H9 (cell line): ENCODE measurements at places on chromosomes 4 and X. TPM values are rescaled to one million over a fixed set of nuclear protein-coding genes. Genes with fewer than 3 reads are reported as not detected.
A peak's percentile ranks its signal among the peaks of the same experiment; 100 is the strongest.

The BEX2 gene
- 29.6 and 34.2 TPM in 2 replicates for total RNA-seq

The RNF128 gene
- 0.09 and 0.13 TPM in 2 replicates for total RNA-seq

DNA sequence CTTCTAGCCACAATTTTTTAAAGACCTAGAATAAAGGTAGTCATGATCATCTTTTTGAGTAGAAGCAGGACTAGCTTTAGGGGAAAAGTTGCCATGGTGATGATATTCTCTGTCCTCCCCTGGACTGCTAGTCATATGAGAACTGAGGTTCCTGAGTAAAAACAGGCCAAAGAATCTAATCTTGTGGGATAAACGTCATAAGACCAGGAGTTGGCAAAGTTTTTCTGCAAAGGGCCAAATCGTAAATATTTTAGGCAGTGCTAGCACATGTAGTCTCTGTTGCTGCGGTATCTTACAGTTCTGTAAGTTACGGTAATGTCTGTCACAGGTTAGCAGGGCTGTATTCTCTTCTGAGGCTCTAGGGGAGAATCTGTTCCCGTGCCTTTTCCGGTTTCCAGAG is 3.4 kb downstream of the PRPS2 start:
- DNase-seq, result no peak
- no peaks in the 10 kb centered on the region for H3K4me1 ChIP-seq
- no peak overlapping the region for H3K4me3 ChIP-seq
- peaks cover 37% of the 10 kb centered on the region for H3K36me3 ChIP-seq
- H3K27ac ChIP-seq, result no peak overlapping the region
- H3K27me3 ChIP-seq, result peaks cover 5% of the 10 kb centered on the region; the same call in 1 of the 2 replicates

GRCh38 chr4:19945979-19946380 is 305.7 kb upstream of the SLIT2 start:
- no peak overlapping the region for H3K4me3 ChIP-seq
- no peaks in the 10 kb centered on the region for H3K27me3 ChIP-seq
- no peak overlapping the region for H3K27ac ChIP-seq

The SPON2 gene
- 1.7 and 2.3 TPM in 2 replicates for total RNA-seq

The SYNPO2 gene
- total RNA-seq, result 1.1 and 1.2 TPM in 2 replicates

- no peak for DNase-seq
- no peak overlapping the region for H3K4me3 ChIP-seq
- H3K36me3 ChIP-seq, result no peaks in the 10 kb centered on the region
- no peaks in the 10 kb centered on the region for H3K27me3 ChIP-seq
- H3K27ac ChIP-seq, result no peak overlapping the region
- no peaks in the 10 kb centered on the region for H3K4me1 ChIP-seq
Observed at GRCh38 chr4:101695176-101695575, 95.4 kb upstream of the BANK1 start.

The CLCN4 gene
- total RNA-seq, result 4.7 and 6.9 TPM in 2 replicates

The IQCM gene
- 0.15 TPM in 2 replicates for total RNA-seq

- H3K36me3 ChIP-seq, result no peaks in the 10 kb centered on the region
- no peaks in the 10 kb centered on the region for H3K27me3 ChIP-seq
- no peak for DNase-seq
Observed at GRCh38 chr4:84070289-84070688, 428.8 kb downstream of the NKX6-1 start.

The IBSP gene
- total RNA-seq, result not detected in 2 replicates

The TRIM75 gene
- total RNA-seq, result not detected in 2 replicates

The UCHL1 gene
- 513 and 522 TPM in 2 replicates for total RNA-seq

DNA sequence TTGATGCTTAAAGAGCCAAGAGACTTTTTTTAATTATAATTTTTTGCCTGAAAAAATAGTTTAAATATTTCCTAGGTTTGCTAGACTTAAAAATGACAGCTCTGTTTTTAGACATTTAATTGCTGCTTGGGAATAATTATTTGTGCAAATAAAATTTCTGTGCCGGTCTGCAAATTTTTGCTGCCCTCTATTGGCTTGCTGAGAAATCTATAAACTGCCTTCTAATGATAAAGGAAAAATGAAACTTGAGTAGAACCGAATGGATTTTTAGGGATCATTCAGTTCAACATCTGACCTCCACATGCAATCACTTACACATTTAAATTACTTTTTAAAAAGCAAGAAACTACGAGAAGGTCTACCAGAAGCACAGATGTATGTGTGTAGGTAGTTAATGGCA is 434.0 kb downstream of the FAM133A start:
- no peak overlapping the region for H3K4me3 ChIP-seq
- DNase-seq, result no peak
- H3K4me1 ChIP-seq, result no peaks in the 10 kb centered on the region
- H3K27ac ChIP-seq, result no peak overlapping the region

- peak; percentile 84 for DNase-seq
- peak within 1 kb of the TSS; percentile 85 for H3K27ac ChIP-seq
- peak within 1 kb of the TSS; percentile 91 for H3K4me3 ChIP-seq
- no peaks in the 10 kb centered on the region for H3K27me3 ChIP-seq
- peaks cover 14% of the 10 kb centered on the region; the same call in 1 of the 2 replicates for H3K4me1 ChIP-seq
- H3K36me3 ChIP-seq, result peaks cover 18% of the 10 kb centered on the region
Observed at GRCh38 chr4:40629401-40630334, at the start of gene RBM47. TSS of gene RBM47 (minus strand) at chr4:40629864. CDS start at chr4:40438893, 190,971 bp downstream.

DNA sequence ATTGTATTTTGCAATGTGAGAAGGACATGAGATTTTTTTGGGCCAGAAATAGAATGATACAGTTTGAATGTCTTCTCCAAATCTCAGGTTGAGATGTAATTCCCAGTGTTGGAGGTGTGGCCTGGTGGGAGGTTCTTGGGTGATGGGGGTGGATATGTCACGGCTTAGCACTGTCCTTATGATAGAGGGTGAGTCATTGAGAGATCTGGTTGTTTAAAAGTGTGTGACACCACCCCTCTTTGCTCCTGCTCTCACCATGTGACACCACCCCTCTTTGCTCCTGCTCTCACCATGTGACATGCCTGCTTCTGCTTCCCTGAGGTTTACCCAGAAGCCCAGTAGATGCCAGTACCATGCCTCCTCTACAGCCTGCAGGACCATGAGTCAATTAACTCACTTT is 1226.9 kb downstream of the PCDH7 start:
- no peaks in the 10 kb centered on the region for H3K4me1 ChIP-seq
- DNase-seq, result no peak
- no peaks in the 10 kb centered on the region for H3K27me3 ChIP-seq
- no peaks in the 10 kb centered on the region for H3K36me3 ChIP-seq
- no peak overlapping the region for H3K27ac ChIP-seq

- peak overlapping the region; percentile 54 for H3K4me3 ChIP-seq
- no peak overlapping the region for H3K27ac ChIP-seq
- H3K36me3 ChIP-seq, result no peaks in the 10 kb centered on the region; the same call in 2 of the 3 replicates
- peaks cover 11% of the 10 kb centered on the region for H3K4me1 ChIP-seq
Observed at GRCh38 chrX:2501559-2502102, 855 bp upstream of the DHRSX start.

DNA sequence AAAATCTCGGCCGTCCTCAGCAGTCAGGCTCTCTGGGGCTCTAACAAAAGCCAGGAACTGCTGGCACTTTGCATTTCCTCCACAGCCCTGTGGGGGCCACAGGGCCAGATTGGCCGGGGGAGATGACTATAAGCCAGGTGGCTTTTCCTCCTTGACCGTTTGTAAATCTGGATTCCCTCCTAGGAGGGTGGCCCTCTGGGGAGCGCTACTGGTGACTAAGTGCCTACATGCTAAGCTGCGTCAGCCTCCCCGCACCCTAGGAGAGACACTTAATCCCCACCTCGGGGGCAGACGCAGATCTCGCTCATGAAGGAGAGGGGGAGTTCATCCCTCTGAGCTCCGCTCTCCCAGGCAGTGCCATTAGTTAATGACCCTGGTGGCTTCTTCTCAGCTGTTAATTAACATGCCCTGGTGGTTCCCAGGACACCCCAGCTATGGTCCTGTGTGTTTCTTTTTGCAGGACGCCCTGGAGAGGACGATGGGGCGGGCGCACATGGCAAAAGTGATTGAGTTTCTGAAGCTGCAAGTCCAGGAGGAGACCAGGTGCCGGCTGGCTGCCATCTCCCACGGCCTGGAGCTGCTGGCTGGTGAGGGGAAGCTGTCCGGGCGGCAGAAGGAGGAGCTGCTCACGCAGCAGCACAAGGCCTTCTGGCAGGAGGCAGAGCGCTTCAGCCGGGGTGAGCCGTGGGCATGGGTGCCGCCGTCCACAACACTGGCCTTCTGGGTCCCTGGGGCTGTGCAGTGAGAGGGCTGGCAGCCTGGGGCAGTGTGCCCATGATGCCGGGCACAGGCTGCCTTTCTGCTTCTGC is 41.6 kb downstream of the EVC start:
- H3K27ac ChIP-seq, result no peak overlapping the region
- peak overlapping the region; percentile 41 for H3K4me3 ChIP-seq
- peaks cover 10% of the 10 kb centered on the region; the same call in 1 of the 2 replicates for H3K4me1 ChIP-seq
- H3K27me3 ChIP-seq, result no peaks in the 10 kb centered on the region
- peak; percentile 90 for DNase-seq

The USP11 gene
- total RNA-seq, result 150 and 153 TPM in 2 replicates

DNA sequence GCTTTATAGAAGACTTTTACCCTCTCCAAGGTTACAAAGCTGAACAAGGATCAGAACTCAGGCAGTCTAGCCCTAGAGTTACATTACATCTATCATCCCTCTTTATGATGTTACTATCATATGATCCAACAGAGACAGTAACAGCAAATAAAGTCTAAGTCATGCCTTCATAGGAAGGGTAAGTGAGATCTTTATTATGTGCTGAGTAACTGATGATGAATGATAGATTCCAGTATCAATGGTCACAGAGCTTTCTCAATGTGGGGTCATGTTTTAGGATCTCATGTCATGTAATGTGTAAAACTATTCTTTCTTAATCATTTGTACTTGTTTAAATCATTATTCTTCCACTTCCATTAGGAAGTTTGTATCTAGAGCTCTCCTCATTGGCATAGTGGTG is 22.8 kb downstream of the ELOVL6 start:
- no peak for DNase-seq
- H3K27ac ChIP-seq, result no peak overlapping the region
- no peaks in the 10 kb centered on the region for H3K4me1 ChIP-seq
- H3K27me3 ChIP-seq, result no peaks in the 10 kb centered on the region
- no peak overlapping the region for H3K4me3 ChIP-seq
- peaks cover 40% of the 10 kb centered on the region for H3K36me3 ChIP-seq

The TFDP3 gene
- total RNA-seq, result not detected in 2 replicates

The XK gene
- 0.85 and 0.97 TPM in 2 replicates for total RNA-seq

GRCh38 chrX:96753230-96753629 is 68.6 kb downstream of the DIAPH2 start:
- DNase-seq, result no peak
- peaks cover 9% of the 10 kb centered on the region for H3K36me3 ChIP-seq
- H3K4me3 ChIP-seq, result no peak overlapping the region
- no peak overlapping the region for H3K27ac ChIP-seq

GRCh38 chrX:151510203-151510602 is 53.3 kb upstream of the PASD1 start:
- no peaks in the 10 kb centered on the region for H3K36me3 ChIP-seq
- no peak overlapping the region for H3K4me3 ChIP-seq
- no peaks in the 10 kb centered on the region for H3K4me1 ChIP-seq
- no peak for DNase-seq
- H3K27ac ChIP-seq, result no peak overlapping the region
- H3K27me3 ChIP-seq, result no peaks in the 10 kb centered on the region

The PROM1 gene
- 95.0 and 98.3 TPM in 2 replicates for total RNA-seq

The TIMP1 gene
- 65.1 and 72.5 TPM in 2 replicates for total RNA-seq

DNA sequence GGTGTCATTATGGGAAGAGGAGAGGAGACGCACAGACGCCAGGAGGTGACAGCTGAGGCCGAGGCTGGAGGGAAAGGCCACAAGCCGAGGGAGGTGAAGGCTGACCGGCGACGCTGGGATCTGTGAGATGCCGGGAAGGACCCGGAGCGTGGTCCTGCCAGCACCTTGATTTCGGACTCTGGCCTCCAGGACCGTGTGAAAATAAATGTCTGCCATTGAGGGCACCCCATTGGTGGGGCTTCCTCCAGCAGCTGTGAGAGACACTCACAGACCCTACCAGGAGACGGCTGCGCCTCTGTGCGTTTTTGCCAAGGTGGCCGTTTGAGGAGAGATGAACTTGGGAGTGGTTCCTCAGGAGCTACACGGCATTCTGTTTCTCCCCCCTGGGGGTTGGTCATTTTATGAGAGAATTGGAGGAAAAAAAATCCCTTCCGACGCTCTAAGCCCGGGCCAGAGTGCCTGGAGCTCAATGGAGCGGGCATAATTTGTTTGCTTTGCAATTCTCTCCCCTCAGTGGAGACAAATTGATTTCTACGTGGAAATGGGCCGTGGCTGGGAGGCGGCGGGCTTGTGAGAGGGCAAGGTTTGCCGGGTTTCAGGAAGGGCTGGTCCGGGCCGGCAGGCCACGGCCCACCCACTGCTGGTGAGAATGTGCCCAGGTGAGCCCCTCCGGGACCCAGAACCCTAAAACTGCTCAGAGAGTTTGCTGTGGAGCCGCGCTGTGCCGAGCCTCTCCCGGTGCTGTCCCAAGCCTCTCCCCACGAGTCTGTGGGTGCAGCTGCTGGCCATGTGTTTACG is 53.9 kb downstream of the CPZ start:
- no peaks in the 10 kb centered on the region for H3K4me1 ChIP-seq
- H3K27me3 ChIP-seq, result no peaks in the 10 kb centered on the region
- H3K27ac ChIP-seq, result no peak overlapping the region
- no peak for DNase-seq
- H3K36me3 ChIP-seq, result no peaks in the 10 kb centered on the region

GRCh38 chr4:76364763-76365162 is 56.2 kb downstream of the CCDC158 start:
- H3K36me3 ChIP-seq, result peaks cover 12% of the 10 kb centered on the region
- H3K4me1 ChIP-seq, result no peaks in the 10 kb centered on the region
- no peak for DNase-seq
- H3K4me3 ChIP-seq, result no peak overlapping the region
- no peaks in the 10 kb centered on the region for H3K27me3 ChIP-seq
- no peak overlapping the region for H3K27ac ChIP-seq
